RPMI8226 (cell line): ENCODE measurements at places on chromosomes 2 and 18.

DNA sequence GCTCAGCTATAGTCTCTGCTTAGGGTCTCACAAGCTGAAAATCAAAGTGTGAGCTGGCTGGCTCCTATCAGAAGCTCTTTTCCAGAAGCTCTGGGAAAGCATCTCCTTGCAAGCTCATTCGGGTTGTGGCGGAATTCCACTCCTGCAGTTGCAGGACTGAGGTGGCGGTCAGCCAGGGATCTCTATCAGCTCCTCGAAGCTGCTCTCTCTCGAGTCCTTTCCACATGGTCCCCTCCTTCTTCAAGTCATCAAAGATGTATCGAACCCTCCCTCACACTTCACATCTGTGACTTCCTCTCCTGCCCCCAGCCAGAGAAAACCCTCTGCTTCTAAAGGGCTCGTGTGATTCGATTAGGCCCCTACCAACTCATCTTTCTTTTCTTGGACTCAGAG, 141.7 kb downstream of the ZFP36L2 start:
- no peak for DNase-seq

GRCh38 chr18:8526332-8526731, 82.9 kb upstream of the RAB12 start:
- no peak for DNase-seq

- no peak for DNase-seq
These were observed 23.4 kb upstream of the RAPGEF4 start for GRCh38 chr2:172712251-172712650.

DNA sequence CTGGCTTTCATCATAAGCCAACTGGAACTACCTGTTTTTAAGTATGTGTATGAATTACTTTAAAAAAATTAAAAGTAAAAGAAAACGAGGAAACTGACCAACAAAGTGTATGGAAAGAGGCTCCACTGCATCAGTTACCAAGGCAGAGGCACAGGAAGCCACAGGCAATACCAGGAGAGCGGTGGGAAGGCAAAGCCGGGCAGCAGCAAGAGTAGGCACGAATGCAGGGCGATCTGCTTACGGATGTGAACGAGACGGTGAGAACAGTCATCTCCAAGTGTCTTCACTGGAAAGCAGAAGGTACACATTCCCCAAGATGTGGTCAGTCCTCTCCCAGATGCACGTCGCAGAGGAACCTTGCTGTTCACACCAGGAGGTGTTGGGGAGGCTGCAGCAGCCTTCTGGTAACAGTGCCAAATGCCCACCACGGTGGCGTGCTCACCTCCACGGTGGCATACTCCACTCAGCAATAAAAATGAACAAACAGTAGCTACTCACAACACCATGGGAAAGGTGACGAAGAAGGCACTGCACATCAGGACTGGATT, 43.1 kb downstream of the HS6ST1 start:
- DNase-seq = no peak

DNA sequence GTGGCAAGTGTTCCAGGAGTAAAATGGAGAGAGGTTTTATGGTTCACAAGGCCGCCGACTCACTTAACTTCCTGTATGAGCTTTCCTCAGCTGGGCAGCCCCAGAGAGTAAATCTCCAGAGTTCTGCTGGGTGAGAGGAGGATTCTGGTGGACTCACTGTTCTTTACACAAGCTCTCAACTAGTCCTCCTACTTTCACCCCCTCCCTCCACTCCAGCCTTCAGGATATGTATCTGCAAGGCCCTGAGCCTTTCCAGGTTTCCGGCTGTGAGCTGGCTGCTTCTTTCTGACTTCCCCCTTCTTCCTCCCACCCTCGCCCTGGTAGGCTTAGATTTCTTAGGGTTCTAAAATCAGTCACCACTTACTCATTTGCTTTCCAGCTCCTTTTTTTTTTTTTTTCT, 34.0 kb downstream of the EML6 start:
- peak; percentile 10 for DNase-seq

- no peak for DNase-seq
These were observed 319.5 kb downstream of the TNS1 start for GRCh38 chr2:217683106-217683870.

GRCh38 chr2:25104736-25105135, 62.9 kb downstream of the EFR3B start:
- no peak for DNase-seq

DNA sequence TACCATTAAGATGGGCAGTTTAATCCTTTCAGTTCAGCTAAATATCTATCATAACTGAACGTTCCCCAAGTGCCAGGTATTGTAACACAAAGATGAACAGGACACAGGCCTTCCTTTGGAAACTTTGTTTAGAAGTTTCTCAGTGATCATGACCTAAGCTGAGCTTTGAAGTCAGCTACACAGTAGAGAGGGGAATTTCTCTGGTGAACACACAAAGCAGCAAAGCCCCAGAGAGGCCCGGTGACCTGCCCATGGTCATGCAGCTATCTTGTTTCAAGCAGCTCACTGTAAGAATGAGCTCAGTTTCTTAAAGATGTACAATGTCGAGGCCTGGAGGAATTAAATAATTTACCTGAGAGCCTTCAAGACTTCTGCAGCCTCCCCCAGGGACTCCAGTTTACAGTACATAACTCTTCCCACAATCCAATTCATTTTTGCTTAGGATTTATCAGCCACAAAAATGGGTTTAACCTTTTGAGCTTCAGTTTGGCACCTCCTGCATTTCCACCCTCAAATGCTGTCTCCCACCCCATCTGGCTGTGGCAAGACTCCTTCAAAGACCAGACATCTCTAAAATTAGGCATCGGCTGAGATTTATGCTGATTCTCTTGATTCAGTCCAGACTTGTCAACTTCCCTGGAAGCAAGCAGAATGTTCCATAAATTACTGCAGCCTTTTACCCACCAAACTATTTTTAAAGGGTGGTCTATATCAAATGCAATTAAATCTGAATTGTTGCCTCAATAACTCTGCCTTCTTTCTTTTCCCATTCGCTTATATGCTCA, 325.6 kb downstream of the TXNL1 start:
- no peak for DNase-seq

DNA sequence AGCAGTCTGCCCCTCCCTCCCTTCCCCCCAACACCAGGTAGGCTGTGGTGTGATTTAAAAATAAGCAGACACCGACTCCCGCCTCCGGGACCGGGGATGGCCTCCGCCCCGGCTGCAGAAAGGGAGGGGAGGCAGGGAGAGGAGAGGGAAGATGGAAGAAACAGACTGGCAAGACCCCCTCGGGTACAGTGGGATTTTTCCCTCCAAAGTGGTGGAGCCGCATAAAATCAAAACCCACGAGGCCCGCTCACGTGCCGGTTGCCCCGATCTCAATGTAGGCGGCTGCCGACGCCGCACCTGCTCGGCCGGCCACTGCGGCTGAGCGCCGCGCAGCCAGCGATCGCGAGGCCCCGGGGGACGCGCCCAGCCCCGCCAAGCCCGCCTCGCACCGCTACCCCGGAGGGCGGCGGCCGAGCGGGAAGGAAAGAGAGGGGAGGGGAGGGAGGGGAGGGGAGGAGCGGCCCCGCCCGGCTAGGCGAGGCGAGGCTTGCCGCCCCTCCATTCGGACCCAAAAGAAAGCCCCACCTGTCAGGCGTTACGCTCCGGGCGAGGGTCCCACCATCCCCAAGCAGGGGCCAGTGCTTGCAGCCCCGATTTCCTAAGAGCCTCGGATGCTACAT, 811 bp downstream of the ADD2 start:
- DNase-seq = peak; percentile 73

DNA sequence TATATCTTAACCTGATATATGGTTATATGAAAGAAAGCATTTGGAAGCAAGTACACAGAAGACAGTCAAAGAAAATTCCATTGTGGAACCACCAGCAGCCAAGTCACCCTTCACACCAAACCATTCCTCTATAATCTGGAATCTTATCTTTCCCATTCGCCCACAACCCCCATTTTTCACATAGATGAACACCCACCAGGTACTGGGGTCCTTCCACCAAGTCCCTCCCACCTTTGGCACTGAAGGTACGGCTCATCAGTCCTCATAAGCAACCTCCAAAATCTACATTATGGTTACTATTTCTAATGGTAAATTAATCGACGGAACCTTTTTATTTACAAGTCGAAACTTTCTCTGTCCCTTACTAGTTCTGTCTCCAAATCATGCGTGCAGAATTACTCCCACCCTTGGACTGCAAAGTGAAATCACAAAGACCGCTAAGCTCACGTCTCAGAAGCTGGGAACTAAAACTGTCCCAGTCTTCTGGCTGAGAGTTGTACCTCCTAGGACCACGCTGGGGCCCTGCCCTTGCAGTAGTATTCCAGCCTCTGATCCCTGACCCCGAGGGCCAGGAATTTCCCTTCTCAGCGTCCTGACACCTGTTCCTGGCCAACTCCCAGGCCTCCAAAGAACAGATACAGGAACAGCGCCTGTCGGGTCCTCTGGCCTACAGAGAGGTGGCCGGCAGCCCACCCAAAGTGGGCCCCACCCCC, 702 bp downstream of the OLA1 start:
- DNase-seq = peak; percentile 32

GRCh38 chr2:120133572-120134244, 89.5 kb downstream of the TMEM185B start:
- no peak for DNase-seq

GRCh38 chr18:47996091-47996541, 65.7 kb upstream of the SMAD2 start:
- no peak for DNase-seq

GRCh38 chr2:200101922-200102321, 146.5 kb downstream of the MAIP1 start:
- no peak for DNase-seq

DNA sequence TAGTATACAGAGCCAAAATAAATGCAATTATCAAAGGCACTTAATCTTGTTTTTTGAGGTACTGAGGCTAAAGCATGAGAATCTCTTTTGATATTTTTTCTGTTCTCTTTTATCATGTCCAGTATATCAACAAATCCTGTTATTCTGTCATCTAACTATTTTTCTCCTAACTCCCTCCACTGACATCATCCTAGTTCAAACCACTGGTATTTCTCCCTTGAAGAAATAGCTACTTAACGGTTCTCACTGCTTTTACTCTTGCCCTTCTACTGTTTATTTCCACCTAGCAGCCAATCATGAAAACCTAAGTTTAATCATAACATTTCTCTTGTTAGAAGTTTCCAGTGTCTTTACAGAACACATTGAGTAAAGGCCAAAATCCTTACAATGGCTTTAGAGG, 317.6 kb downstream of the GPD2 start:
- no peak for DNase-seq

DNA sequence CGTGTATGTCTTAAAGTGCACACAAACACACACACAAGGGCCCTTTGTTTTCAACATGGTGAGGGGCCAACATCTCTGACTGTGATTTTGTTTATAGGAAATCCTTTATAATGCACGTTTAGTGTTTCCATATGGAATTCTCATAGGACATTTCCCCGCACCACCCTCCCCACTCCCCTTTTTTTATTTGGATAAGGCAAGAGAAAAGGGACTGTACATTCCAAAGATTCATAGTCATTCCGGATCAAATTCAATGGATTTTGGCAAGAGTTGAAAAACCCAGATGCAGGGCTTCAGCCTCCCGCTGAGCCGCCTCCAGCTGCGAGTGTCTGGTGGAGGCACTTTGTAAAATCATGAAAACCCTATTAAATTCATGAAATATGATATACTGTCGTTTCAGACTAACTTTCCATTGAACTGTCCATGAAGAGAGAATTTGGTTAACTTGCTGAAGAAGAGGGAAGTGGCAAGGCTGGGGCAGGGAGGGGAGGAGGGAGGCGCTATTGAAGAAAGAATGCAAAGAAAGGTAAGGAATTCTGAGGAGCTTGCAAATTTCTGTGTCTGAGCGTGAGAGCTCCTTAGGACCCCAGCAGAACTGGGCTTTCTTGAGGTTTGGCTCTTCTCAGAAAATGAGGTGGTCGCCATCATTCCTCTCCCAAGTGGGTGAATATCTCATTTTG, 25.8 kb upstream of the SLC14A2 start:
- no peak for DNase-seq

DNA sequence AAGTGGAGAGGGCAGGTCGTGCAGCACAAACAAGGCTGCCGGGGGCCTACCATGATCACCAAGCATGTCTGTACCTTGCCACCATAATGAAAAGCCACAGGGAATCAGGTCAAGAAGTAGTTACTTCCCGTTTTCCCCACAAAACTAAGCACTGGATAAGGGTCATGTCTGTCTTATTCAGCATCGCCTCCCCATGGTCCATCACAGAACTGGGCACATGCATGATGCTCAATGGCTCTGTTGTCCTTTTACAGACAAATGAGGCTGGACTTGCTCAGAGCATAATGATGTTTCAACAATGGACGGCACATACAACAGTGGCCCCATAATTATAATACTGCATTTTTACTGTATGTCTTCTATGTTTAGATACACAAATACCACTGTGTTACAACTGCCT, 27.5 kb downstream of the REEP1 start:
- DNase-seq = no peak

DNA sequence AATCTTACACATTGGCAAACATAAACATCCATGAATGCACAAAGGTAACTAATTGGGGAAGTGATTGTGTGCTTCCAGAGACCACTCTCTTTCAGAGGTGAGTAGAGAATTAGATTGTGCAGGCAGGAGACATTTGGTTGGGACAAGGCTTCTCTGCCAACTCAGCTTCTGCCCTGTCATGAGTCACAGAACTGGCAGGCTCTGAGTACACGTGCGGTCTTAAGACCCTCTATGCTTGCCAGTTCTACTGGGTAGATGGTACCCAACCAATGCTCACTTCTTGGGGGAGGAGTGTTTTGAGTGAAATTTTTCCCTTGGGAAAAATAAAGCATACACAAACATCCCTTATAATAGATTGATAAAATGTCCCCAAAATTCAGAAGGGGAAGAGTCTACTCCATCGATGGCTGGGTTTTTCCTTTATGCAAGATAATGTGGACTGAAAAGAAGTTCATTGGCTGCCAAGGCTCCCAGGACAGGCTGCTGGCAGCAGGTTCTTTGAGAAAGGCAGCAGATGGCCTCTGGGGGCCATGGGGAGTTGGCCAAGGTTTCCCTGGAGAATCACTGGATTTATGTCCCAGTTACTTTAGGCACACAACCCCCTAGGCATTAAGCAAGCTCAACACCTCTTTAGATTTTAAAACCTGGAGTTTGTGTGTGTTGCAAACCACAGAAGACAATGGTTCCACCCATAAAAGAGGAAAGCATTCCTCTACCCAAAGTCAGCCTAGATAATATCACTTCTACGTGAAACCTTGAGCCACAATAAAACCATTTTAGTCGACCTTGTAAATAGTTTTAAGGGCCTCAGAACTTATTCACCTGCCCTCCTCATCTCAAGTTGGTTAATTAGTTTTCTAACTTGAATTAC, 417.0 kb downstream of the TXNL1 start:
- no peak for DNase-seq
